ENCODE measurements at places on chromosomes 16 and 17.

DNA sequence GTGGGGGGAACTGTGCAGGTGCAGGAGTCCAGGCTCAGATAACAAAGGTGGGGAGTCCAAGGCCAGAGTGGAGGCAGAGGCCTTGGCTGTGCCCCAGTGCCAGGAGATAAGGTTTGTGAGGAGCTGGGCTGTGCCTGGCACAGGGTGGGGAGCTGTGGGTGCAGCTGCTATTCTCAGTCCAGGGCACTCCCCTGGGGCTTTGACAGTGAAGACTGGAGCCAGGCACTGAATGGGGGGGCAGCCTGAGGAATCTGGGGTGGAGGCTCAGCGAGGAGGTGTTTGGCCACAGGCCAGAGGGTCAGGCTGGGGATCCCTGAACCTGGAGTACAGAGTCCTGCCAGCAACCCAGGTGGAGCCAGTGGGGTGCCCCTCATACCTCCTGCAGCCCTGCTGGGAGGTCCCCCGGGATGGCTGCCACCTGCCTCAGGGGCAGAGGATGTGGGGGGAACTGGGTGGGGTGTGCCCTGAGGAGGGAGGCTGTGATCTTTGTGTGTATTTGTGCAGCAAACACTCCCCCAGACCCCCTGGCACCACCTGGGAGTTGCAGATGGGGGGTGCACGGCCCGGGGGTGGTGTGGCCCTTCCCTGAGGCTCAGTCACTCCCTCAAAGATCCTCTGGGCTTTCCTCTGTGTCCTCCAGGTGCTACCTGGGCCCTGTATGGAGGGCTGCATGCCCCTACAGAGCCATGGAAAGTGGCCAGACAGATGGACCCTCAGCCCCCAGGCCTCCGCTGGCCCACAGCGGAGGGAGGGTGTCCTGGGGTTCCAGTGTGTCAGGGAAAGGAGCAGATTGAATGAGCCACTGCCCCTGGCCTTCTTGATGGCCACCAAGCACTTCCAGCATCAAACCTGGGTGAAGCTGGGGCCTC is 44.5 kb upstream of the SMPD3 start:
- H3K27me3 ChIP-seq = no peaks in the 10 kb centered on the region
- H3K4me3 ChIP-seq = no peak overlapping the region
- DNase-seq = no peak
- H3K27ac ChIP-seq = no peak overlapping the region
- H3K4me1 ChIP-seq = peaks cover 17% of the 10 kb centered on the region
- H3K36me3 ChIP-seq = no peaks in the 10 kb centered on the region

GRCh38 chr16:4283939-4284338 is 11.1 kb upstream of the TFAP4 start:
- H3K27me3 ChIP-seq = no peaks in the 10 kb centered on the region
- DNase-seq = no peak
- peaks cover 40% of the 10 kb centered on the region for H3K4me1 ChIP-seq
- H3K4me3 ChIP-seq = 0 out of 2 replicates have a peak overlapping the region, but pooled peaks have one; percentile 4
- no peak overlapping the region for H3K27ac ChIP-seq

- H3K27me3 ChIP-seq = no peaks in the 10 kb centered on the region
- DNase-seq = no peak
- H3K4me3 ChIP-seq = no peak overlapping the region
- no peaks in the 10 kb centered on the region for H3K4me1 ChIP-seq
- H3K36me3 ChIP-seq = peaks cover 22% of the 10 kb centered on the region
Measured at GRCh38 chr16:84177741-84178073, 9.2 kb downstream of the TAF1C start.

DNA sequence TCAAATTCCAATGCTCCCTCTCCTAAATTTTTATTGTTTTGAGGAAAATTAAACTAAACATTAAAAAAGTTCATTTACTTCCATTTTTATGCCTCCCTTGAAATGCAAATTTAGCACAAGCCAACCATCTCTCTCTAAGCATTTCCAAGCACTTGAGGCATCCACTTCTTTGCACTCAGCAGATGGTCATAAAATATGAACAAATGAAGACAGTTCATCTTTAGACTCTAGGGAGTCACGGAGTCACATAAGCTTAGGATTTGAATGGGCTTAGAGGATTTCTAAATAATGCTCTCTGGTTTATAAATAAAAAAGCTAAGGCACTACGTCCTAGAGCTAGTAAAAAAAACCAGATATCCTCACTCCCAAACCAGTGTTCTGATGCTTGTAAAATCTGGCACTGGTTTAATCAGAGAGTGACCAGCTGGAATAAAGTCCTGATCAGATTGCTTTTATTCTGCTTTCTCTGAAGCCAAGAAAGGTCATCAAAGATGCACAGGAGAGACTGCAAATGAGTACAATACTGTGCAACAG is 204.2 kb downstream of the CA10 start:
- no peaks in the 10 kb centered on the region for H3K4me1 ChIP-seq
- H3K27me3 ChIP-seq = no peaks in the 10 kb centered on the region
- DNase-seq = no peak
- H3K36me3 ChIP-seq = no peaks in the 10 kb centered on the region

DNA sequence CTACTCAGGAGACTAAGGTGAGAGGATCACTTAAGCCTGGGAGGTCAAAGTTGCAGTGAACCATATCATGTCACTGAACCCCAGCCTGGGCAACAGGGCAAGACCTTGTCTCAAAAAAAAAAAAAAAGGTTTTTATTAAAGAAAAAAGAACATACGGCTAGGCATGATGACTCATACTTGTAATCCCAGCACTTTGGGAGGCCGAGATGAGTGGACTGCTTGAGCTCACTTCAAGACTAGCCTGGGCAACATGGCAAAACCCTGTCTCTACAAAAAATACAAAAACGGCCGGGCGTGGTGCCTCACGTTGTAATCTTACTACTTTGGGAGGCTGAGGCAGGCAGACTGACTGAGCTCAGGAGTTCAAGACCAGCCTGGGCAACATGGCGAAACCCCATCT is 38.4 kb downstream of the RANBP10 start:
- no peaks in the 10 kb centered on the region for H3K27me3 ChIP-seq
- no peaks in the 10 kb centered on the region for H3K36me3 ChIP-seq
- H3K4me1 ChIP-seq = 0 out of 2 replicates have a peak, but pooled peaks cover 4% of the 10 kb centered on the region
- no peak overlapping the region for H3K27ac ChIP-seq

DNA sequence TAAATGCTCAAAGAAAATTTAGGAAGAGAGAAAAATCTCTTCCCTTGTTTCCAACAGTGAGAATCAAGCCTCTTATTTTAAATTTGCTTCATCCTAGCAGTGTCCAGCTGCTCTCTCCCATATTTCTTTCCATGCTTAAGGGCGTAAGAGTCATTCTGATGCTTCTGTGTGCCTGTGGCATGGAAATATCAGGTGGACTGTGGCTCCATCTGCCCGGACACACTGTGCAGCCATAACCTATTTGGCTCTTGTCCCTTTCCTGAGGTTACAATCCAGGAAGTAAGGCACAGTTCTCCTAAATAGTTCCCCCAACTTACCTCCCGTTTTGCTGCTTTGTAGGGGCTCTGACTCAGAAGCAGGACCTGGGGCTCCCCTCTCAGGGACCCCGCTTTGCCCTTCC is 6.3 kb upstream of the KRT222 start:
- H3K4me3 ChIP-seq = no peak overlapping the region
- no peaks in the 10 kb centered on the region for H3K36me3 ChIP-seq
- no peaks in the 10 kb centered on the region for H3K27me3 ChIP-seq
- no peak overlapping the region for H3K27ac ChIP-seq
- H3K4me1 ChIP-seq = no peaks in the 10 kb centered on the region
- no peak for DNase-seq

GRCh38 chr17:10316801-10317542 is 55.8 kb downstream of the MYH13 start:
- no peaks in the 10 kb centered on the region for H3K4me1 ChIP-seq
- H3K27me3 ChIP-seq = no peaks in the 10 kb centered on the region
- no peak overlapping the region for H3K4me3 ChIP-seq
- H3K36me3 ChIP-seq = no peaks in the 10 kb centered on the region
- DNase-seq = peak; percentile 31
- no peak overlapping the region for H3K27ac ChIP-seq

DNA sequence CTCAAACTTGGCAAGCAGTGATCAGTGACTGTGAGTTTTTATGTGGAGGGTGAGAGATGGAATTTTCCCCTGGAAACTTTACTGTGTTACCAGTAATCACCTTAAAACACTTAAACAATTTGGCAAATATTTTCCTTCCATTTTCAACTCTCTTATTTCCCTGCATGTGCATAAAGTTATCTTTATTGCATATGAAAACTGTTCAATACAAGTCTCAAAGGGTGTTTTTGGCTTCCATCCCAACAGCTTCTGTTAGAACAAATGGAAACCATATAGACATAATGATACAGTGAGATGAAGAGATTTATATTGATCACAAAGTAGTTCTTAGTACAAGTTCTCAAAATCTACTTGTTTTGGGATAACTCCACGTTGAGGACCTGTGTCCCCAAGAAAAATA is 36.4 kb upstream of the TANGO6 start:
- no peak for DNase-seq
- no peak overlapping the region for H3K4me3 ChIP-seq
- H3K27ac ChIP-seq = no peak overlapping the region
- no peaks in the 10 kb centered on the region for H3K4me1 ChIP-seq

- peaks cover 27% of the 10 kb centered on the region for H3K4me1 ChIP-seq
- H3K4me3 ChIP-seq = peak overlapping the region; percentile 65
- no peak overlapping the region for H3K27ac ChIP-seq
- no peaks in the 10 kb centered on the region for H3K27me3 ChIP-seq
Measured at GRCh38 chr17:57257895-57258851, 1.9 kb downstream of the MSI2 start.

- H3K4me1 ChIP-seq = no peaks in the 10 kb centered on the region
- no peak overlapping the region for H3K4me3 ChIP-seq
- H3K27ac ChIP-seq = no peak overlapping the region
- no peak for DNase-seq
Measured at GRCh38 chr17:28426081-28426519, 20.1 kb upstream of the SLC46A1 start.

DNA sequence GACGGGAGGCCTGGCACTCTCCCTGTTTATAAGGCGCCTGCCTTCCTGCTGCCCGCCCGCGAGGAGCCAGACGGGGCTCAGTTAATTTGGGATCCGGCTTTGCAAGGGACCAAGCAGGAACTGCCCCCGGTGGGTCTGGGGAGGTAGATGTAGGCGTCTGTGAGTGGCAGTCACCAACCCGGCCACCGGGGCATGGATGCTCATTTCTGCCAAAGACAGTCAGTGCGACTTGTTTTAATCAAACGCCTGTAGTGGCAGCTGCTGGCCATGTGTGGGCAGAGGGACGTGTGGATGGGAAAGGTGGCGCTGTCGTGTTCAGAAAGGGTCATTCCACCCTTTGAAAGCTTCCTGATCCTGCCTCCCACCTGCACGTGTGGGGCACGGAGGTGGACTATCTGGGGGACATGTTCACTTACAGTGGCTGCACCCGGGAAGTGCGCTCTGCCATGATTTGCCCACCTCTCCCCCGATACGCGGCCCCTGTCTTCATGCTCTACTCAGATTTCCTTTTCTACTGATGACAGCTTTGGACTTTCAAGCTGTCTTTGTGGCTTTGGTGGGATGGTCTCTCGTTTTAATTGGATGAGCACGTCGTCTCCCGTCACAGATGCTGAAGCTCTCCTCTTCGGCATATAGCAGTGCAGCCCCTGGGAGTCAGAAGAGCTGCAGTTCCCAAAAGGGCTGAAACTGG is 60.3 kb upstream of the CIBAR2 start:
- H3K27ac ChIP-seq = peak overlapping the region; percentile 76
- no peaks in the 10 kb centered on the region for H3K27me3 ChIP-seq
- H3K4me3 ChIP-seq = peak overlapping the region; percentile 40
- no peaks in the 10 kb centered on the region for H3K36me3 ChIP-seq

DNA sequence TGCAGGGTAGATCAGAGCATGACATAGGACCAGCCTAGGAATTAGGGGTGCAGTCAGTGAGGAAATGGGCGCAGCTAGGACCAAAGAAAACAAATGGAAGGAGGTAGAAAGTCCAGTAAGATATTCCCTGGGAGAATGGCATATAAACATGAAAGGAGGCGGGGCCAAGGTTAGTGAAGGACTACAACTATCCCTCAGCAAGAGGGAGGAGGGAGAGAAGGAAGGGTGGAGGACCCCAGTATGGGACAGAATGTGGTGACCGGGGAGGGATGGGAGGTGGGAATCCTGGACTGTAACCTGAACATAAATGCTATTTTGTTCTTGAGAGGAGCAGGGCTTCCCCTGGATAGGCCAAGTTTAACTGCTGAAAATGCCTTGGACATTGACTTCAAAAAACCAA is 22.8 kb downstream of the ITGB3 start:
- no peaks in the 10 kb centered on the region for H3K36me3 ChIP-seq
- peaks cover 53% of the 10 kb centered on the region for H3K4me1 ChIP-seq
- H3K27me3 ChIP-seq = no peaks in the 10 kb centered on the region
- H3K4me3 ChIP-seq = no peak overlapping the region
- no peak for DNase-seq
- H3K27ac ChIP-seq = no peak overlapping the region

DNA sequence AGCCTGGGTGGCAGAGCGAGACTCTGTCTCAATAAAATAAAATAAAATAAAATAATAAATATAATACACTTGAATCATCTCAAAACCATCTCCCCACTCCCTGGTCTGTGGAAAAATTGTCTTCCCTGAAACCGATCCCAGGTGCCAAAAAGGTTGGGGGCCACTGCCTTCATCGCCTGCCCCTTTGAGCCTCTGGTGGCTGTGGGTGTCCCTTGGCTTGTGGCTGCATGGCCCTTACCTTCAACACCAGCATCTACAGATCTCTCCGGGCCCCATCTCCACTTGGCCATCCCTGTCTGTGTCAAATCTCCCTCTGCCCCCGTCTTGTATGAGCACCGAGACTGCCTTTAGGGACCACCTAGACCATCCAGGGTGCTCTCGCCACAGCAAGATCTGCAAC is 177.3 kb downstream of the SEC14L1 start:
- no peaks in the 10 kb centered on the region for H3K36me3 ChIP-seq
- no peaks in the 10 kb centered on the region for H3K27me3 ChIP-seq
- no peak for DNase-seq
- H3K27ac ChIP-seq = peak overlapping the region; percentile 75
- H3K4me1 ChIP-seq = peaks cover 56% of the 10 kb centered on the region
- H3K4me3 ChIP-seq = no peak overlapping the region

DNA sequence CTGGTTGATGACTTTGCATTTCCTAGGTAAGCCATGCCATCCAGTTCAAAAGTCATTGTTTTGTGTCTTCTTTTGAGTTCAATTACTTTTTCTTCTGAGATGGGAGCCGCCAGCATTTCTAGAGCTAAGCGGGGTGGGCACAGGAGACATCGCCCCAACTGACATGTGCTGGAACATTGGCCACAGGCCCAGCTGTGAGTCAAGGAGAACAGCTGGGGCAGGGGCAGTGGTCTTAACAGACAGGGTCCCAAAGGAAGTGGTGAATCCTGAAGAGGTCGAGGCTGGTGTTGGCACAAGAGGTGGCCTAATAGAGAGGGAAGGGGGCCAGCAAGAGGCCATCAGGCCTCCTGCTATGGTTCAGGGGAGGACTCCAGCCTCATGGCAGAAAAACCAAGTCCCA is 17.1 kb downstream of the RAB11FIP4 start:
- H3K36me3 ChIP-seq = no peaks in the 10 kb centered on the region
- H3K4me1 ChIP-seq = no peaks in the 10 kb centered on the region
- H3K27me3 ChIP-seq = 0 out of 2 replicates have a peak, but pooled peaks cover 4% of the 10 kb centered on the region
- no peak overlapping the region for H3K4me3 ChIP-seq
- DNase-seq = no peak
- H3K27ac ChIP-seq = no peak overlapping the region

GRCh38 chr16:49236216-49236615 is 45.4 kb downstream of the CBLN1 start:
- H3K27me3 ChIP-seq = peaks cover 11% of the 10 kb centered on the region
- no peak overlapping the region for H3K27ac ChIP-seq
- H3K36me3 ChIP-seq = no peaks in the 10 kb centered on the region
- H3K4me3 ChIP-seq = no peak overlapping the region
- no peak for DNase-seq

- H3K27me3 ChIP-seq = 0 out of 2 replicates have a peak, but pooled peaks cover 9% of the 10 kb centered on the region
- no peak within 1 kb of the TSS for H3K4me3 ChIP-seq
- no peak within 1 kb of the TSS for H3K27ac ChIP-seq
- no peak for DNase-seq
Measured at GRCh38 chr17:36089888-36090836, at the start of gene CCL3. TSS of gene CCL3 (minus strand) at chr17:36090143. CDS start at chr17:36090058, 85 bp downstream.

All from HCT116 (cell line).